NCI-H345 (cell line): ENCODE measurements at places on chromosomes 2 and 18.

- DNase-seq = no peak
These were observed 1604.8 kb upstream of the ZEB2 start for GRCh38 chr2:146124741-146125140.

GRCh38 chr2:177076636-177077179 lies 135.9 kb upstream of the HNRNPA3 start:
- no peak for DNase-seq

- DNase-seq = no peak
These were observed 69.5 kb downstream of the CAVIN2 start for GRCh38 chr2:191777351-191777750.

DNA sequence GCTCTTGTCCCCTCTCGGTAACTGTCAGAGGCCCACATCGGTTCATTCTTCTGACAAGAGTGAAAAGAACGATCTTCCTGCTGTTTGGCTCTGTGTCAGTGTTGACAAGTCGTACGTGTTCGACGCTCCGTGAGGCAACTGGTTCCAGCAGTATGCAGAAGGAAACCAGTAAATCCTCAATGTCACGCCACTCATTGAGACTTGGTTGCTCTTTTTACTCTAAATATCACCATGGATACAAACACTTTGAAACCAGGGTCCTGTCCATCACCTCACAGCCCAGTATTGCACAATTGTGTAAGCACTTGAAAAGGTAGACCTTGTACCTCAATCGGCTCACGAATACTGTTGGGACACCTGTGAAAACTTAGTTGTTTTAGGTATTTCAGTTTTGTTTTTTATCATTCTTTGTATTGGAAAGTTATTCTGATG lies 136.4 kb downstream of the ZNF407 start:
- DNase-seq = peak; percentile 5

DNA sequence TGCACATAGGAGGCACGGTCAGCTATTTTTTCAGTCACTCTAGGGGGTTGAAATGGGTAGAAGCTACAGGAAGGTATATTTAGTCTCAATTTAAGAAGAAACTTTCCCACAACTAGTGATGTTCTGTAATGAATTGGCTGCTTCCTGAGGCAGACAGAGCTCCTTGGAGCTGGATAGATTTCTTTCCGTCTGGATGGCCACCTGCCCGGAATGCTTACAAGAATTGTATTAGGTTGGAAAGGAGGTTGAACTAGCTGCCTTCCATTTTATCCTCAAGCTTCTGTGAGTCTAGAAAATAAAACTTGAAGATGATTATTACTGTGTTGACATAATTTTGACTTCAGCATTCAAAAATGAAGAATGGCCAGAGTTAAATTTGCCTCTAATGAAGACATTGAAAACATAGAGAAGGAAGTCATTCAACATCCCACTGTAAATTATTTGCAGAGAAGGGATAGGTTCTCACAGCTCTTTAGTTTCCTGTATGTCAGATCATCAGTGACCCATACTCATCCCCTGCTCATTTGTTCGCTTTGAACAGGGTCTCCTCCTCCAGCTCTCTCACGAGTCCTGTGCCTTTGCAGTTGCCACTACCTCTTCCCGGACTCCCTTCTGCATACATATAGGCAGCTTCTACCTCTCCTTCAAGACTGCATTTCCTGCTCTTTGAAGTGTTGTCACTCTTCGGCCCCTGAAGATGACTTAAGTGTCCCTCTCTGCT lies 88.8 kb downstream of the CRIM1 start:
- DNase-seq = no peak

- no peak for DNase-seq
These were observed 18.8 kb upstream of the PLB1 start for GRCh38 chr2:28477087-28477486.

DNA sequence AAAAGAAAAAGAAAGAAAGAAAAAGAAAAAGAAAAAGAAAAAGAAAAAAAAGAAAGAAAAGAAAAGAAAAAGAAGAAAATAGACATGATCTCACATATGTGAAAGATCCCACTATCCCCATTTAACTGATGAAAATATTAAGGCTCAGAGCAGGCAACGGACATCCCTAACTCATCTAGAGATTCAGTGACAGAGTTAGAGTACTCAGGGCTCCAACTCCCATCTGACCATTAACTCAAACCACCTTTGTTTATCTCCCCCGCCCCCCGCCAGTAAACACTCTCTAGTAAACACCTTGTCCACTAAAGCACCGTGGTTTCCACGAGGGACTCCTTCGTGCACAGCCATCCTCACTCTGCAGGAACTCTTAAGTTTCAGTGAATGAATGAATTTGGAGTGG lies 142.9 kb downstream of the TGIF1 start:
- DNase-seq = no peak

DNA sequence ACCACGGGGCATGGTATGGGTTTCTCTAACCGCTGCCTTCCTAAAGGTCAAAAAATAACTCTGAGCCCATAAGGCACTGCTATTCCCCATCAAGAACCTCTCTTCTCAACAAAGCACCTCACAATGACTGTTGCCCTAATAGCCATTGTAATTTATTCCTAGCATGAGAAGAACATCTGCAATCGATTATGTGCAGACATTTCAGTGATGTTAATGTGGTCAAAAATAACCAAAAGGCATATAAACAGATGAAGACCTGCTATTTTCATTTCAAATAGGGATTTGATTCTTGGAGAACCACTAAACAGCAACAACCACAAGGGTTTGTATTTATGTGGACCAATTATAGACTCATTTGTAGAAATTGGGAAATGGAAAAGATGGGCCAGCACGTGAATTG lies 356.6 kb downstream of the FBXO15 start:
- DNase-seq = no peak

DNA sequence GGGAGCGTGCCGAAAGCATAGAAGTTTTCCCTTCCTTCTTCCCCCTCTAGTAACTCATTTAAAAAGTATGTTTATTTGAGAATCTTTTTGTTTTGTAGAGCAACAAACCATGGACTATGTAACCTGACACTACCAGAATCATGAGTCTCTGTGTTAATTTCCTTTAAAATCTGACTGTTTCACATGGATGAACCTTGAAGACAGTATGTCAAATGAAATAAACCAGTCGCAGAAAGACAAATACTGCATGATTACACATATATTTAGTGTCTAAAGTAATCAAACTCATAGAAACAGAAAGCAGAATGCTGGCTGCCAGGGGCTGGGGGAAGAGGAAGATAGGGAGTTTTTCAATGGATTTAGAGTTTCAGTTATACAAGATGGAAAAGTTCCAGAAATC lies 32.3 kb downstream of the PTPN2 start:
- no peak for DNase-seq

DNA sequence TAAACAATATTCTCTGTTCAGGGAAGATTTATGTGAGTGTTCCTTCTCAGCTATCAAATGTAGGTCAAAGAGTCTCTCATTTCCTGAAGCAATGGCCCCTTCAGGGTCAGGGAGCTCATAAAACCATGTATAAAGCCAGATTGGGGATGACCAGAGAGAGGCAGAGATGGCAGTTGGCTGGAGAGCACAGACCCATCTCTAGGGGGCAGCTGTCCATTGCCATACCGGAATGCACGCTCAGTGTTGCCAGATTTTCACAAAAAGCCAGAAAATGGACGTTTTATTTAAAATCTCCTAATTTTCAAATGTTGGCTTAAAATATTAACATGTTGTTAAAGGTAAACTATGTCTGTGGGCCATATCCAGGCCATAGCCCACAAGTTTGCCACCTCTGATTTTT lies 1920.7 kb upstream of the CELF4 start:
- DNase-seq = no peak

DNA sequence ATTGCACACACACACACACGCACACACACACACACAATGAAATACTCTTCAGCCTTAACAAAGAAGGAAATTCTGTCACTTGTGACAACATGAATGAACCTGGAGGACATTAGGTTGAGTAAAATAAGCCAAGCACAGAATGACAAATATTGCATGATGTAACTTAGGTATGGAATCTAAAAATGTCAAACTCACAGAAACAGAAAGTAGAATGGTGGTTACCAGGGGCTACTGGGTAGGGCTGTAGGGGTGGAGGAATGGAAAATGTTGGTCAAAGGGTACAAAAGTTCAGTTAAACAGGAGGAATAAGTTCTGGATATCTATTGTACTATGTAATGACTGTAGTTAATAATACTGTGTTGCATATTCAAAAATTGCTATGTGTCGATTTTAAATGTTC lies 29.5 kb downstream of the SCN2A start:
- no peak for DNase-seq

DNA sequence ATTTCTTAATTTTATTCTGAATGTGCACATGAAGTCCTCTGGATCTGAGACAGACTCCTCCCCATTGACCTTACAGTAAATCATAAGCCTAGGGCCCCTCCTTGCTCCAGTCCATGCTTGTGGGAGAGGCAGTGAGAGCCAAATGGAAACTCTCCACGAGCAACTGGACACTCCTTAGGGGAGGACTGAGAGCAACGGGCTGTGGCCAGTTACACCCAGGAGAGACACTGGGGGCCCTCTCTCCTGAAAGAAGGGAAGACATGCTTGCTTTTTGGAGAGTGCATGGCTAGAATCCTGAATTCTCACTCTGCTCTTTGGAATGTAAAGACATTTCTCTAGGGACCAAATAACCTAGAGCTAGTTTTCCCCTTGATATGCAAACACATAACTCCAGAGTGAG lies 49.0 kb upstream of the BIN1 start:
- DNase-seq = no peak

- DNase-seq = no peak
These were observed 34.0 kb downstream of the LBH start for GRCh38 chr2:30265052-30266015.

GRCh38 chr2:118133916-118134315 lies 45.6 kb downstream of the INSIG2 start:
- DNase-seq = no peak

DNA sequence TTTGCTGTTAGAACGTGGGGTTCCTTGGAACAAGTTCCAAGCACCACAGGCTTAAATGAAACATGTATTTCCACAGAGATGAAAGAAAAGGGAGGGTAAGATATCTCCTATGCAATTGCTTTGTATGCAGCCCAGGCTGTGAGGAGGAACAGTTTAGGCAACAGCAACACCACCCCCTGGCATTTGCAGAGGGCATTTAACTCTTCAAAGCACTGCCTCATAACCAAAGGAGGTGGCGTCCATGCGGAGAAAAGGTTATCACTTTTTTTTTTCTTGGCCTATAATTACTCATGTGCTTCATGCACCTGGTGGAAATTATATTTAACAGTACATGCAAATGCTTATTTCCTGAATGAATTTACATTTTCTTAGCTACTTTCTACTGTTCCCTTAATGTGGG lies 286.0 kb downstream of the LPIN1 start:
- DNase-seq = no peak

- DNase-seq = no peak
These were observed 57.8 kb upstream of the CCDC141 start for GRCh38 chr2:179107737-179108136.

- DNase-seq = no peak
These were observed 273.0 kb upstream of the GYPC start for GRCh38 chr2:126382998-126383397.

- no peak for DNase-seq
These were observed 32.4 kb upstream of the IL1R1 start for GRCh38 chr2:102110171-102110570.

DNA sequence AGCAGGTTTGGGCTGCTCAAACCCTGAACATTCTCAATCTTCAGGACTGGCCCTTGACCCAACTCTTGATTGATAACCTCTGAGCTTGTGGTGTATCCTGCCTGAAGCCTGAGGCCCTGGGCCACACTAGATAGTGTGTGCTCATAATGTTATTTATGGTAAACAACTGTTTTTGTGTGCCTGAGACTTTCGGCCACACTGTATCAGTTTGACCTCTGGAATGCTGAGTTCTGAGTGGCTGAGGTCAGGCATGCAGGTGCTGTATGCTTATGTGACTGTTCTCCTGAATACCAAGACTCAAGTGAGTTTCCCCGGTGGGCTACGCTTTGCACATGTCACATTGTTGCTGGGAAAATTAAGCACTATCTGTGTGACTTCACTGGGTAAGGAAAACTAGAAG lies 82.2 kb upstream of the RMP24 start:
- no peak for DNase-seq

DNA sequence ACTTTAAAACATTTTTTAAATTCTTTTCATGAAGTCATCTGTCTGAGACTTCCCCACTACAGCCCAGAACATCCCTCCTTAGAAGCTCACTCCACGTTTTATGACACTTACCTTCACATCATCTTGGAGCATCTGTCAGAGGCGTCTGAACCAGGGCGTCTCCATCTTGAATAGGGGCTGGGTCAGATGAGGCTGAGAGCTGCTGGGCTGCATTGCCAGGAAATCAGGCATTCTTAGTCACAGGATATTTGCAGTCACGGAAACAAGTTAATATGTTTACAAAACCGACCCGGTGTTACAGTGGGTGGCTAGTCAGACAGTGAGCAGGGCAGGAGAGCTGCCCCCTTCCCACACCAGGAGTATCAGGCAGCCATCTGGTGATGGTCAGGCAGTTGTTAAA lies 456.5 kb downstream of the FBXO15 start:
- DNase-seq = no peak

DNA sequence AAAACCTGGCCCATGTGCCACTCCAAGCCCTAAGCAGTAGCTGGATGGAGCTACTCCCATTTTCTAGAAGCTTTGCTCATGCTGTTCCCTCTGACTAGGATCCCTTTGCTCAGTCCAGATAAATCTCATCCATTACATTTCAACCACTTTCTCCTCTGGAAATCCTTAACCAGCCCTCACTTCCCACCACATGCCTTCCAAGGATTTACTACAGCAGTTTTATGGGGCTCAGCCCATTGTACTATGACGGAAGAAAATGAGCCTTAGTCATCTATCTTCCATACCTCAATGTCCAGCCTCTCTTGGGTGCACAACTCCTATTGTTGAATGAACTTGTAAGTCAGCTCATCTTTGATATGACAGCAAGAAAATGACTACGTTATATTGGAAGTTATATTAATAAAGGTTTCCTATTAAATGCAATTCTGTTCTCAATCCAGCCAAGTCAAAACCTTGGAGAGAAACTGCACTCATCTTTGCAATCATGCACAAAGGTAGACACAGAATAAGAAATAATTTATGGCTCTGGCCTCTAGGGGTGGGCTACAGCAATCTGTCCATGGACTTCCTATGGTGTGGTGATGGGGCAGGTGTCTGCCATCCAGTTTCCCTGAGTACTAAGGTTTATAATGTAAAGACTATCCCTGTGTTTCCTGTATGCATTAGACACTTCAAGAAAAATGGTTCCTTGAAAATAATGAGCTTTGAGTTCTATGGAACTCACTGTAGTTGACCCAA lies 3.4 kb downstream of the B4GALT6 start:
- DNase-seq = peak; percentile 20

DNA sequence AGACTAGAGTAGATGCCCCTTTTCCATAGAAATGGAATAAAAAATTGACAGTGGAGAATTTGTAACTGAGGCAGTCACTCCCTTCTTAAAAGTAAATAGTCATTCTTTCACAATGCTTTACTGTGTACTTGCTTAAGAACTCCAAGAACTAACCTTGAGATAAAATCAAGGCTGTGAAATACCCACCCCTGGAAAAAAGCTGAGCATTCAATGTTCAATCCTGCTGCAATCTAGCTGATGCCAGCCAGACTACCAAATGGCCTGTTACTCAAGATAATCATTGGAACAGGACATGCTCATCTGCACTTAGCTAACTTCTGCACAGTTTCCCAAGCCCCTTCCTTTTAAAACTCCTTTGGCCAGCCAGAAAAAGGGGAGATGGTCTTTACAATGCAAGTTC lies 367.4 kb upstream of the GULP1 start:
- DNase-seq = no peak
